ENCODE measurements at places on chromosomes 4 and X.

GRCh38 chrX:41822892-41823291 is 98.9 kb downstream of the GPR82 start:
- DNase-seq = no peak

GRCh38 chr4:174444390-174444789 is 77.9 kb downstream of the HPGD start:
- DNase-seq = no peak

DNA sequence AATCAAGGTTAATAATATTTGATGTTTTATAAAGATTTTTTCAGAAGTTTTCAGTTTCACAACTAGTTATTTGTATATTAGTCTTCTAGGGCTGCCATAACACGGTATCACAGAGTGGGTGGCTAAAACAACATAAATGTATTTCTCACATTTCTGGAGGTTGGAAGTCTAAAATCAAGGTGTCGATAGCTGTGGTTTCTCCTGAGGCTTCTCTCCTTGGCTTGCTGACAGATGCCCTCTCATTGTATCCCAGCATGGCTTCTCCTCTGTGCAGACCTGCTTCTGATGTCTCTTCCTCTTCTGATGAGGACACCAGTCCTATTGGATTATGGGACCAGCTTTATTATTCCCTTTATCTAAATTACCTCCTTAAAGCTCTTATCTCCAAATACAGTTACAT is 1456.6 kb downstream of the STIM2 start:
- DNase-seq = no peak

GRCh38 chr4:26220696-26221095 is 100.1 kb upstream of the RBPJ start:
- DNase-seq = no peak

DNA sequence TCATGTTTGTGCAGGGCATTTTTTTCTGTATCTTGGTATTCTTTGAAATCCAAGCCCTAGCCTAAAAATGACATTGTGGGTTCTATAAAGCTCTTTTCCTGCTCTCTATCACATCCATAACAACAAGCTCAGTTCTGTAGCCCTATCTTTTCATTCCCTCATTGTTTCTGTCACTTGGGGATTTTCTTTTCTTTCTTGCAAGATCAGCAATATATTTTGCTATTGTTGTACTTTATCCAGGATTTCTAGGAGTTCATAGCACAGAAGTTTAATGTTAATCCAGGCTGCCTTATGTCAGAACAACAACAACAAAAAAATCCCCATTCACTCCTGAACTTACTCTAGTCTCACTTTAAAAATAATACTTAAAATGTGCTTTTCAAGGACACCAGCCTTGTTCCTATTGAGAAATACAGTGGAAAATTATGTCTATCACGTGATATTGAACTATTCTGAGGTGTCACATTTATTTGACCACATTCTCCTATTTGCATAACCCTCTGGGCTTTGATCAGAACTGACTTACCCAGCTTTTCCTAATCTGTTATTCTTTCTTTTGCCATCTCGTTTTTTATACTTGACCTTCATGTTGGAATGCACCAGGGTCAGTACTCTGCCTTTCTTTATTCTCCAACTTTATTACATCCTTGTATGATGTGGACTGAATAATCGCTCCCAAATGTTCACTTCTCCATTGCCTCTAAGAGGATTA is 112.8 kb downstream of the MAGEB5 start:
- DNase-seq = no peak

DNA sequence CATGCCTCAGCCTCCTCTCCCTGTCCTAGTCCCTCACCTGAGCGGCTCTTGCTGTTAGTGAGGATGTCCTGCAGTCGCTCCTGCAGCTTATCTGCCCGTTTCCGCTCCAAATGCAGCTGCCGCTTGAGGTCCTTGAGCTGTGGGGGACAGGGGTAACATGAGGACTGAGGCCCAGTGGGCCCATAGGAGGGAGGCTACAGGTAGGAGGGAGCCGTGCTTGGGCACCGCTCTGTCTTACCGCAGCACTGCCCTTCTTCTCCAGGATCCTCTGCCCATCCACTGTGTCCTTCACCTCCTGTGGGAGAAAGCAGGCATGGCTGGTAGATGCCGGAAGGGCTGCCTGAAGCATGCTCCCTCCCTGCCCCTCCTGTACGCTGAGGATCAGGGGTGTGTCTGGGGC is 9.5 kb upstream of the KCND1 start:
- no peak for DNase-seq

DNA sequence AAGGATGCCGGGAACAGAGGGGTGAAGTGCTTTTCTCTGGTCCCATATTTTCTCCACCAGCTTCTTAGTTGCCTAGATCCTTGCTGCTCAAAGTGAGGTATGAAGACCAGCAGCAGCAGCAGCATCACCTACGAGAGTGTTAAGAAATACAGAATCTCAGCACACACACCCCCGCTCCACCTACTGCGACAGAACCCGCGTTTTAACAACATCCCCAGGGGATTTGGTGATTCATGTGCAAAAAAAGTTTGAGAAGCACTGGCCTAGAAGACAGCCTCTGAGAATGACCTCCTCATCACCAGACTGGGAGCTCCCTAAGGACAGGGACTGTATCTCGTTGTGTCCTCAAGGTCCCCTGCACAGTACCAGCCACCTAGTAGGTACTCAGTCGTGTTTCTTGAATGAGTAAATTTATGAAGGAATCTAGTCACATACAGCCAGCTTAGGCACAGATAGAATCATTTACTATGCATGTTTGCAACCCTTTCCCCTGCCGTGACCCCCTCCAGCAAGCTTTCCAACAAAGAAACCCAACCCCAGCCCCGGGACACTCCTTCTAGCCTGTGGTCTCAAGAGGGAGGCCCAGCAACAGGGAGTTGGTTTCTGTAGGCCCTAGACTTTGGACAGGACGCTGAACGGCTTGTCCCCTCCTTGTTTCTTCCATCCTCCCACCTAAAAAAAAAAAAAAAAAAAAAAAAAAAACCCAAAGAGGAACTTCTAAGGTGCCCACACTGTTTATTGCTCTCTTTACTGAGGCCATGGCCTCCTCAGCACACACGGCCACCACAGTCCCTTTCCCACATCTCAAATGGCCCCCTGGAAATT is 21.5 kb downstream of the RTL5 start:
- no peak for DNase-seq

DNA sequence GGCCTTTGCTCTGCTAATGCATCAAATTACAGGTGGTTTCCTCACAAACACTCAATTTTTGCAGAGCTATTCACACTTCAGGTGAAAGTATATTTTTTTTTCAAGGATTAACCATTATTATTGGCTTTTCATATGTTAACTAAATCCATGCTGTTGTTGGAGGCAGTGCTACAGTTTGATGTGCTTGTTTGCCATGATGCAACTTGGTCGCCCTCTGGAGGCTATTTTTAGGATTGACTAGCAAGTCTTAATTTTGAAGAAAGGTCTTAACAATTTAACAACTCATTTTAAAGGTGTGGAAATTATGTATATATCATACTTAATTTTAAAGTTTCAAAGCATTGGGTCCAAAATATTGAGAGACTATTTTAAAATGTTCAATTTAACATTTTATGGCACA is 168.8 kb upstream of the FAM47A start:
- DNase-seq = no peak

DNA sequence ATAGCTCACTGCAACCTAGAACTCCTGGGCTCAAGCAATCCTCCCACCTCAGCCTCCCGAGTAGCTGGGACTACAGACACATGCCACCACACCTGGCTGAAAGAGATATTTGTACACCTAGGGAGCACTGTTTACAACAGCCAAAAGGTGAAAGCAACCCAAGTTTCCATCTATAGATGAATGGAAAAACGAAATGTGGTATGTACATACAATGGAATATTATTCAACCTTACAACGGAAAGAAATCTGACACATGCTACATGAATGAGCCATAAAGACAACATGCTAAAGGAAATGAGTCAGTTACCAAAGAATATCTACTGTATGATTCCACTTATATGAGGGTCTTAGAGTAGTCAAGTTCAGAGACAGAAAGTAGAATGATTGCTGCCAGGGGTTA is 52.2 kb downstream of the ABCG2 start:
- DNase-seq = no peak

- no peak for DNase-seq
Observed at GRCh38 chr4:139017861-139018260, 2.3 kb downstream of the NOCT start.

GRCh38 chr4:84258905-84259830 is 239.9 kb downstream of the NKX6-1 start:
- no peak for DNase-seq

GRCh38 chr4:75634281-75634680 is 4.0 kb upstream of the CDKL2 start:
- DNase-seq = no peak

DNA sequence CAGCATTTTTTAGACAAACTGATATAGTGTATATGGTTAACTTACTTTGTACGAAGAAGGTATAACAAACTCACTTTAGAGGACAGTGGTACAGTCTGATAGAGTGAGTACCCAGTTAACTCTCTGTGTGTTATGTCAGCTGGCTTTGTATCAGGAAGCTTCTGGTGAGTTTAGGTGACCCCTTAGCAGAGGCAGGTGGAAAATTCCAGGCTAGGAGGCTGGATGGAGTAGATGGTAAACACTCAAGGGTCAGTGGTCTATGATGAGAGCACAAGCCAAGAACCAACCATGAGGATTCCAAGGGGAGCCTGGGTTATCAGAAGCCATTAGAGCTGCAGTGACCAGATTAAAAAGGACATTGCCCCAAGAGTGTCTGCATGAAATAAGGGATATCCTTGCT is 227.3 kb upstream of the CENPE start:
- no peak for DNase-seq

DNA sequence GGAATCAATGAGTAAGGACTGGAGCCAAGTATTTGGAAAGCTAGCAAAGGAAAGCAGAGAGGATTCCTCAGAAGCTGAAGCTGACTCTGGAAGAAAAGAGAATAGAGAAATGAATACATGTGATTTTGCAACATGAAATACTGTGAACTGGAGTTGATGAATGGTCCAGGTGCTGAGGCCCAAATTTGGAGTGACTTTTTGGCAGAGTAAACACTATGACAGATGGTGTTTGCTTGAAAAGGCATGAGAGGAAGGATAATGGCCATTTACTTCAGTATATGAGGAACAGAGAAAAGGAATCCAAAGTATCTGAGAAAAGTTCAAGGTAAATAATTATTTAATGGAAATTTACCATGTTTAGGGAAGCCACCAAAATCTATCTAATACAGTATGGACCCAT is 236.7 kb downstream of the SLITRK2 start:
- no peak for DNase-seq

- no peak for DNase-seq
Observed at GRCh38 chr4:141541851-141542250, 94.5 kb upstream of the IL15 start.

- DNase-seq = no peak
Observed at GRCh38 chr4:78749972-78750727, 26.0 kb upstream of the BMP2K start.

DNA sequence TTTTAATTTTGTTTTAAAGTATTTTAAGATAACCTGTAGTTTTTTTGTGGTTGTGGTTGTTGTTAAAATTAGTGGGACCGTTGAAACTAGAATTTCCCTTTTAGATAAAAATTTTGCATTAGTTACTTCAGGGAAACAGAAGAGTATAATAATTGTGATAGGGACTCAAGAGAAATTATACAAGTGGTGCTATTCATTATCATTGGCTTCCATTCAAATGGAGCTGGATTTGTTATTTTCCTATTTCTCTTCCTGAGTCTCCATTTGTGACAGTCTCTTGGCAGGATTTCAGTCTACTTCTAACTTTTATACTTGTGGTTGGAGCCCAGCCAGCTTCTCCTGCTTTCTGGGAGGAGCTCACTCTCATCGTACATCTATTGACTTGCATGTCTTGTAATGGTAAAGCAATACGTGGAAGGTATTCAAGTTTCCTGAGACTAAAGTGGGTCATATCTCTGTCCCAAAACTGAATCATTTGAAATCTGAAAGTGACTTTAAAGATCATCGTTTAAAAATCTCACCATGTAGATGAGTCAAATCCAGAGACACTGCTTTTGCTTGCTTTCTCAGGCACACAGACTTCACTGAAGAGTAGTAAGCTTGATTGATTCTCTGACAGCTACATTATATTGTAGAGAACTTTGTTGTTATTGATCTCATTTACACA is 155.8 kb downstream of the RPA4 start:
- DNase-seq = no peak

DNA sequence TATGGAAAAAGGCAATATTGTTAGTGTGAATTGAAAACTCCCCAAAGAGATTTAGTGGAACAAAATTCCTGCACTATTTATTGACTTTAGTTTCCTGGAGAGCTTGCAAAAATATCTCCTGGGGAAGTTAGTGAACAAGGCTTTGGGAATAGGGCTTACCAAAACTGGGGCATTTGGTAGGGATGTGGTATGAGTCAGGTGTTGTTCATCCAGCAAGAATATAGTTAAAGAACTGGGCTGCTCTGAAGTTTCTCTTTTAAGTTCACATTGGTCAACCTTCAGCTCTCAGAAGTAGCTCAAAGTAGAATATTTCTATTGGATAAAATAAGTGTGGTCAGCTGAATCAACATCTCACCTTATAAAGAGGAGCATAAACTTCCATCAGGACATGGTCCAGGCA is 185.0 kb downstream of the CPE start:
- no peak for DNase-seq

- DNase-seq = no peak
Observed at GRCh38 chr4:156420623-156421022, 467.0 kb upstream of the CTSO start.

DNA sequence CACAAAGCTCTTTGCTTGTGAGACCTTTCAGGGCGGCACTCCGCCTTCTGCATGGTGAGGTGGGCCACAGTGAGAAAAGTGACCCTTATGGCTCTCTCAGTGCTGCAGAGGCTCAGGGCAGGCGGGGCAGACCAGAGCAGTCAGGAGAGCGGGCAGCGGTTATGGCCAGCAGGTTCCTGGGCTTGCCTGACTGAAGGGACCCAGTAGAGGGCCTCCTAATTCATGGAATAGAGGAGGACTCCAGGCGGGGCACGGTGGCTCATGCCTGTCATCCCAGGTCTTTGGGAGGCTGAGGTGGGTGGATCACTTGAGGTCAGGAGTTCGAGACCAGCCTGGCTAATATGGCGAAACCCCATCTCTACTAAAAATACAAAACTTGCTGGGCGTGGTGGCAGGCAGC is 91.4 kb downstream of the CLNK start:
- DNase-seq = no peak

GRCh38 chrX:155094468-155095061 is 23.3 kb downstream of the BRCC3 start:
- no peak for DNase-seq

GRCh38 chrX:123425471-123425870 is 241.4 kb downstream of the GRIA3 start:
- DNase-seq = no peak

DNA sequence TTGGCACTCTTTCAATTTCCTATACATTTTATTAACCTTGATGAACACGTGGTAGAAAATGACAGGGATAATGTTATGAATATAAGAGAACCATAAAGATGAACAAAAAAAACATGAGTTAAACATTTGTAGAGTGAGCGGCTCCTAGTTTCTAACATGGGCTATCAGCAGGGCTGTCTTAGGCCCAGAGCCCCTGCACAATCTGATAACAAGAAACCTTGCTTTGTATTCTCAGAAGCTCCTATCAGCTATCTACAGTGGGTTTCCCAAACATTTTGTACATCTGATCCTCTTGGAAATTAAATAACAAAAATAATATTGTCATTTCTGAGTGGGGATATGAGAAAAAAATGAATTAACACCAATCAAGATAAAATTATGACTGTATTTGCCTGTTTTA is 10.6 kb upstream of the RBPJ start:
- no peak for DNase-seq

Measured in stimulated activated CD8-positive, alpha-beta memory T cell treated with anti-CD3 and anti-CD28 coated beads, Interleukin-7, amount 100 ng/mL, for 48 hours (primary cell).